Right ventricle myocardium superior (tissue), 1 donor: ENCODE measurements at places on chromosomes 3 and 15. TPM values are rescaled to one million over a fixed set of nuclear protein-coding genes. Genes with fewer than 3 reads are reported as not detected.

DNA sequence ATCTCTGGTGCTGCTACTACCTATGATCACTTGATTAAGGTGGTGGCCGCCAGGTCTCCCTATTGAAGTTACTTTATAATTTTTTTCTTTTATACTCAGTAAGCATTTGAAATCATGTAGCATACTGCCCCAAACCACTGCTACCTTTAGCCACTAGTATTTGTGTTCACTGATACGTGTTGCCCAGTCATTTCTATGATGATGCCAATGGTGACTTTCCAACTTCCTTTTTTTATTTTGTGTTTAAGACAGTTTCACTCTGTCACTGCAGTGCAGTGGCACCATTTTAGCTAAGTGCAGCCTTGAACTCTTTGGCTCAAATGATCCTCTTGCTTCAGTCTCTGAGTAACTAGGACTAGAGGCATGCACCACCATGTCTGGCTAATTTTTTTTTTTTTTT lies 598.2 kb downstream of the NAALADL2 start:
- no peak for DNase-seq

GALK2 gene
- 31.5 TPM for total RNA-seq

DNA sequence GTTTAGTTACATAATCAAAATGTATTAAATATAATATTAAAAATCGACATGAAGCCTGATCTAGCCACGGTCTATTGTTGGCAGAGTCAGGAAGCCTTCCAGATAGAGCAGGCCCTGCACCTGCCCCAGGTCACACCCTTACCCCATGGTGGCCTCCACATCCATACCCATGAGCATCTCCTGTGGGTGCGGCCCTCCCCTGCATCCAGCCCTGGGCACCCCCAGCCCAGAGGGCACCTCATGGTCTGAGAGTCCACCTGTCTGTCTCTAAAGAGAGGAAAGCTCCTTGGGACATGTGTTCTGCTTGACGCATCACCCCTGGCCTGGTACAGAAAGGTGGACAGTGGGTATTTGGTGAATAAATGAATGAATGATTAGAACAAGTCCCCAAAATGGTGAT lies 37.2 kb upstream of the CSPG4 start:
- no peak for DNase-seq

SPTBN5 gene
- 3.4 TPM for total RNA-seq

- DNase-seq, result no peak
Observed at GRCh38 chr3:156413293-156413892, 141.5 kb downstream of the SSR3 start.

- DNase-seq, result no peak
Observed at GRCh38 chr3:189598530-189599225, 32.5 kb upstream of the TP63 start.

DNA sequence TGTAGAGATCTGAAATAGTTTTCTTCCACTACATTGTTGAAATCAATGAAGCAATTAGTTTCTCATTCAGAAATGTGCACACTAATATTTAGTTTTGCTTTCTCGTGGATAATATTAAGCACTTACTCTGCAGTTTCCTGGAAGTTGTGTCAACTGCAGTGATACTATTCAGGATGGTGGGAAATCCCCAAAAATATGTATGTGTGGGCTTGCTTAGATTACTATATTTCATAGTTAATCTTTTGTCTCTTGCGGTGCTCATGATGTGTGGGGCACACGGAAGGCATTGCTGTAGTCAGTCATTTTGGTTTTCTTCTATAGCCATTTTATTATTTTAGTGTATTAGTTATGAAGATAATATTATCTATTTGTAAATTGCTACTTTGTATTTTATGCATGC lies 19.7 kb downstream of the RAB11A start:
- no peak for DNase-seq

PAQR5 gene
- total RNA-seq, result 0.73 TPM
